ENCODE measurements at places on chromosomes 3 and 15. TPM values are rescaled to one million over a fixed set of nuclear protein-coding genes. Genes with fewer than 3 reads are reported as not detected.

DNA sequence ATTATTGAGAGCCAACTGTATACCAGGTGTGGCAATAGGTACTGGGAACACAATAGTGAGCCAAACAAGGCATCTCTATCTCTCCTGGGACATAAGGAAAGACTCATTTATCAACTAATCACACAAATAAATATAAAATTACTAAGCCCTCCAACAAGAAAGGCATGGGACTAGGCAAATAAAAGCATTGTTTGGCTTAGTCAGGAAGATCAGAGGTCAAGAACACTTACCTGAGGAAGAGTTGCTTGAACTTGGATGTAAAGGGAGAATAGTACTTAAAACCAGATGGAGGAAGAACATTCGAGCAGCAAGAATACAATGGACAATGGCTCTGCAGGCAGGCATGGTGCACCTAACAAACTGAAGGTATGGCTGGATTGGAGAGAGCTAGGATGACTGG is 300.7 kb downstream of the WDR72 start:
- DNase-seq: no peak

DNA sequence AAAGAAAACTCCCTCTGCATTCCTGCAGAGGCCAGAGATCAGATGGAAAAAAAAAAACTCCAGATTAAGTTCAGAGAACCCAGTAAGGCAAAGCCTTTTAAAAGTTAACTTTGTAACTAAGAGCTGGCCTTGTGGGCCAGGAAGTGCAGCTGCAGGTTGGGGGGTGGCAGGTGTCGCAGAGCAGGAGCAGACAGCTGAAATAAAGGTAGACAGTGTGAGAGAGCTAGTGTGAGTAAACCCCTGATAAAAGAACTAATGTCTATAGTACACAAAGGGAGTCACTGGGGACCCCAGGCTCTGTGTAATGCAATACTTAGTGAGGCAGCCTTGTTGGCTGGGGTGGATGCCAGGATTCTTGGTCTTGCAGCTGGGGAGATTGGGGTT is 42.1 kb downstream of the PPCDC start:
- DNase-seq: no peak

DNA sequence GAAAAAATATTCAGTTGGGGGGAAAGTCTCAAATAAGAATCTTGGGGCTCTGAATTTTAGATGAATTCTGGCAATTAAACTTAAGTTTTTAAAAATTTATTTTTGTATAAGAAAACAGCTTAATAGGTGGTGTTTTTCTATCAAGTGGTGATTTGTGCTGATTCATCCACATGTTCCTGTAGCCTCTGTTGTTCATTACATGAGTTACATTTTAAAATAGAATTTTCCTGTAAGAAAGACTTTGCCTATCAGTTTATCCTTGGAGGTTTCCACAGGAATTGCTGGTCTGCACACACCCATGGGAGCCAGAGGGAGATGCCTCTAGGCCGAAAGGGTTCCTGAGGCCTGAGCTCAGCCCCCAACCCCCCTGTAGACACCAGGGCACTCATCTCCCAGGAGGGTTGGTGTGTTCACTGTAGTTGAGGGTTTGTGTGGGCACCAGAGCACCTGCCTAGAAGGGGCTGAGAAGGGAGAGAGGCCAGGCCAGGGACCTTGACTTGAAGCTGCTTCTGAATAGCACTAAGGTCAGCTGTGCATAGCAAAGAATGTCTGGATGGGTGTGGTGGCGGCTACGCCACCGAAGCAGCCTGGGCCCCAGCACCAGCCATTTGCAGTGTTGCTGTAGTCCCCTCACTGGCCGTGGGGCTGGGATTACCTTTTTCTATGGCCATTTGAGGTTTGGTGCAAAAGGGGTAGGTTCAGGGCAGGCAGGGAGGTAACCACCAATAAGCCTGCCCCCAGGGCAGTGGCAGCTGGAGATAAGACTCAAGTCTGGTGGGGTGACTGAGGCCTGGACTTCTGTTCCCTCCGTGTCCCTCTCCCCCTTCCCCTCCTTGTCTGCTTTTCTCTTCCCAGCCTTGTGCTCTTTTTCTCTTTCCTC is 11.9 kb downstream of the DNAJA4 start:
- no peak for DNase-seq

Gene FBN1
- total RNA-seq: 1.1 TPM

Gene ACVR2B
- total RNA-seq: 3.8 TPM

- no peak for DNase-seq
Observed at GRCh38 chr15:22956978-22957260, 23.2 kb downstream of the CYFIP1 start.

DNA sequence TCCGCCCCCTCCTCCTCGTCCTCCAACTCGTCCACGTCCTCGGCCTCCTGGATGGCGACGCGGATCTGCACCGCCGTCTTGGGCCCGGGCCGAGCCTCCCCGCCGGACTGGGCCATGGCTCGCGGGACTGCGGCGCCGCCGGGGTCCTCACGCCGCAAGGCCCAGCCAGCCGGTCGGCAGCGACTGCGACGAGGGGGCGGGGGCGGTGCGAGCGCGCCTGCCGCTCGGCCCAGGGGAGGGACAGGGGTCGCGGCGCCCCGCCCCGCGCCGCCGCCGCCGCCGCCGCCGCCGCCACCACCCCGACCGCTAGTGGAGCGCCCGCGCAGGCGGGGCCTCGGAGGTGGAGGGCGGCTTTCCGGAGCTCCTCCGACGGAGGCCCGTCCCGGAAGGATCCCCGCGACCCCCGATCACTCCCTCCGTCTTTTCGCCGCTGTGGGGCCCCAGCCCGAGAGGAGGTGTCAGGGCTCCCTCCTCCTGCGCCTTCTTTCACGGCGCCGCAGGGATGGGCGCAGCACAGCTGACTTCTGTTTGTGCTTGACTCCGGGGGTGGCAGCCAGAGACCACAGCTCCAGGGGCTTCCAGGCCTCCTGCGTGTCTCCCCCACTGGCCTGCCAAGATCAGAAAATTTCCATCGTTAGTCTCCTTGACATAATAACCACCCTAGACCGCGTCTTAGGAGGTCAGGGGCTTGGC is at the start of gene LARP6:
LARP6 (minus strand) TSS at position 185 of the 693 bp plus-strand sequence; CDS start at position 116, 69 bp downstream.
- DNase-seq: no peak

- no peak for DNase-seq
Observed at GRCh38 chr15:62928242-62928999, 114.1 kb upstream of the TPM1 start.

DNA sequence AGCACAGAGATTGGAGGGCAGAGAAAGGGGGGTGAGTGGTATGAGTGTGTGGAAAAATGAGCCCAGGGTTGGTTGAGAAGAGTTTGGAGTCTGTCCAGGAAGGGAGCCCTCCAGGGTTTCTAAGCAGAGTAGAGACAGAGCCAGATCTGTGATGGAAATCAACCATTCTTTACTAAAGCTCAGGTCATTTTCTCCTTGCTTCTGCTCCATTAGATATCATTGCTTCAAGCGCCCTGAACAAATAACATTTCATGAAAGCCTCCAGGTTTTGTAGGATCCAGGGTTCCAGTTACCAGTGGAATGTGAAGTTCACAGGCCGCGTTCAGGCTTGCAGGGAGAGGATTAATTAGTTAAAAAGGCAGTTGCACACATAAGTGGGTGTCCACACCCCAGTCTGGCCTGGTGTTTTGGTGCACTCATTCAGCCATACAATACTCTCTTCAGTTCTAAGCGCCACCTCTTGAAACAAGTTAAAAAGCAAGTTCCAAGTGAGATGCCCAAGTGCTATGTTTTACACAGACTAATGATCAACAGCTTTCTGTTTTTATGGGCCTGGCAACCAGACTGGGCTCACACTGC is 16.4 kb upstream of the BOC start:
- no peak for DNase-seq

DNA sequence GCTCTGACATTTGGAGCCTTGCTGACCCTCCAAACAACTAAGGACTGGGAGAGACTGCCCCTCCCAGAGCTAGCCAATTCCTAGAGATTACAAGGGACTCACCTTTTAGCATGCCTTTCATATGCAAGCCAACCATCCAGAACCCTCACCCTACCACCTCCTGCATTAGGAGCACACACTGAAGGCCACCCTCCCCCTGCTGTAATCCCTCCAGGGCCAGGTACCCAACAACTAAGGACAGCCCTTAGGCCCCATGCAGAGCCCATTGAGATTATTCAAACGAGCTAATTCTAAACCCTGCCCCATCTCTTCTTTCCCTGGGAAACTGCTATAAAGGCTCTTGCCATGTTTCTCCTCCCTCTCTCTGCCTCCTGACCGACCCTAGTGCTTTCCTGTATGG is 352.6 kb downstream of the ERC2 start:
- no peak for DNase-seq

DNA sequence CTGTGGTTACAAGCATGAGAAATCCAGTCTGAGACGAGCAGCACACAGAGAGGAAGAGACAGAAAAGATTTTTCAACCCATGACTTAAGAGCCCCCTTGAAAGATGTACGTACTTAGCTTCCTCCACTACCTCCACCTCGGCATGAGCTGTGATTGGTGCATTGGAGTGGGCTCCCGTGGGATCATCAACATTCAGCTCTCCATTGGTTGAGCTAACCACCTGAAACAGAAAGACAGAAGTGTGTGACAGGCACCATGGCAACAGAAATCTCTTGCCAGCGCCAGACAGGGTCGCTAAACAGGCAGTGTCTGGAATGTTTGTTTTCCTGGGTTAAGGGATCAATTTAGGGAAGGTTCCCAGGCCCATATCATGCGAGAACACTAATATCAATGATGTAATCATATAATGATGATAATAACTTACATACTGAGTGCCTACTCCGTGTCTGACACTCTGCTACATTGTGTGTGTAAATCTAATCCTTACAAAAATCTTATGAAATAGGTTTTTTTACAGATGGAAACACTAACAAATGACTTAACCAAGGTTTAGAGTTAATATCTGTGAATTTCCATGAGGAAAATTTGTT is 17.5 kb upstream of the PPIB start:
- DNase-seq: no peak

All from naive thymus-derived CD4-positive, alpha-beta T cell (primary cell).